ENCODE measurements at places on chromosomes 7 and 10.
A peak's percentile ranks its signal among the peaks of the same experiment; 100 is the strongest.

- DNase-seq, result no peak
Measured at GRCh38 chr7:13155188-13155587, 467.8 kb downstream of the ARL4A start.

- DNase-seq, result peak; percentile 42
Measured at GRCh38 chr7:1407892-1408291, 51.4 kb downstream of the MICALL2 start.

GRCh38 chr10:79239924-79240581, 107.2 kb upstream of the PPIF start:
- no peak for DNase-seq

DNA sequence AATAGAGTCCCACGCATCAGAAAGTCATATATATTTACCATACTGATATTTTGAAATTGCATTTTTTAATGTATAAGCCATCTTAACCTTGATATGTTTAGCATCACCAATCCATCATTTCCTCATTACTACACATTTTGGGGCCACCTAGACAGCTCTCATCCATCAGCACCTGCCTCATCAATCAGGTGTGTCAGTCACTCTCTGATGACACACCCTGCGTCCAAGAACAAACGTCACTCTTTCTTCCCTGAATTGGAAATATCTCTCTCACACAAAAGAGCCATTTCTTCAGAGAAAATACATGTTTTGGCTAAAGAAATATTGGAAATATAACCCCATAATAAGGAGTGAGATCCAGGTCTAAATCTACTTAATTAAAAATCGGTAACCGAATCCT, 38.9 kb upstream of the RSU1 start:
- DNase-seq, result no peak

DNA sequence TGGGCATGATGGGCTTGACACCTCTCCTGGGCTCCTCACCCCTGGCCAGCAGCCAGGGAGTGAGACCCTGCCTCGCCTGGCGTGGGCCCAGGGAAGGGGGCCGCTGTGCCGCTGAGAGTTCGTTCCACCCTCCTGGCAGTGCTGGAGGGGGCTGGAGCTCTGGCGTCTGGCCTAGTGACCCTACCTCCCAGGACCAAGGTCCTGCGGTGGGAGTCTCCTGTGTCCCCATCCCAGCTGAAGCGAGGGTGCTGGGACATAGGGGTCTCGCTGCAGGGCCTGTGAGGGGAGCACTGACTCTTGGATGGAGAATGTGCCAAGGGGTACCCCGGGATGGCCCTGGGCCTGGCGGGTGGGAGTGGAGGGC, 1.2 kb downstream of the GTF2IRD1 start:
- no peak for DNase-seq

DNA sequence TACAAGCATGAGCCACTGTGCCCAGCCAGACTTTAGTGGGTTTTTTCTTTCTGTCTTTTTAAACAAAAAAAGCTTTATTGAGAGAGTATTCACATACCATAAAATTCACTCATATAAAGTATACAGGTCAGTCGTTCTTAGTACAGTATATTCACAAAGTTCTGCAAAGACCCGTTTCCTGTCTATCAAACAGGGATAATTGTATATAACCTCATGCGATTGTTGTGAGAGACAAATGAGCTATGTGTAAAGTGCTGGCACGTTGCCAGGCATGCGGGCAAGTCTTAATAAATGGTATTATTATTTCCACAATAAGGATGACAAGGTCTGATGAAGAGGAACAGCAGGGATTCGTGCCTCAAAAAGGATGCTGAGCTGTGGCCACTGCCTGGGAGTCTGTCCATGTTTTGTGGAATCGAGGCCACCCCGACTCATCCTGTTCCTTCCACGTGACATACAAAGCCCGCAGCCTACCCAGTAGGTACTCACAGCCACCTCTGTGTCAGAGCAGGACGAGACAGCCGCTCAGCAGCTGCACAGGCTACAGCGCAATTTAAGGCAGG, 51.6 kb downstream of the SMKR1 start:
- DNase-seq, result peak; percentile 89

- DNase-seq, result no peak
Measured at GRCh38 chr7:82335001-82335400, 108.6 kb downstream of the CACNA2D1 start.

- DNase-seq, result no peak
Measured at GRCh38 chr7:113046453-113046852, 40.2 kb downstream of the GPR85 start.

DNA sequence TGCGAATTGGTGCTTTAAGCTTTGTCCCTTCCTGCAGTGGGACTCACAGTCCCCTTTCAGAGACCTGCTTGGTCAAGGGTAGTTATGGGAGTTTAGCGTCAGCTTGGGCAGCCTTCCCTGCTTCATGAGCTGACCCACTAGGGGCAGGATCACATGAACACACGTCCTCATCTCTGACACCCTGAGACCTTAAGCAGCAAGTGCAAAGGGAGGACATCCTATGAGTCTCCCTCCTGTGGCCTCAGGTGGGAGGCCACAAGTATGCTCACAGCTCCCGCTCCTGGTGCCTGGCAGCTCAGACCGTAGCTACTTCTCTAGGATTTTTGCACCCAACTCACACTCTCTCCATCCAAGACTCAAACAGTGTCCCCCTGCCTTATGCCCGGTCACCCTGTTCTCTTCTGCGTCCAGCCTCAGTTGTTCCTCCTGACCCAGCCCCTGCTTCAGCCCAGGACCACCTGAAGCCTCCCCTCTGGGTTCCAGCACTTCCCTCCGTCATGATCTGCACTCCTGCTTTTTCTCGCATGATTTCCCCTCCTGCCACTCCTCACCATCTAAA, 136.6 kb upstream of the FAM20C start:
- no peak for DNase-seq

DNA sequence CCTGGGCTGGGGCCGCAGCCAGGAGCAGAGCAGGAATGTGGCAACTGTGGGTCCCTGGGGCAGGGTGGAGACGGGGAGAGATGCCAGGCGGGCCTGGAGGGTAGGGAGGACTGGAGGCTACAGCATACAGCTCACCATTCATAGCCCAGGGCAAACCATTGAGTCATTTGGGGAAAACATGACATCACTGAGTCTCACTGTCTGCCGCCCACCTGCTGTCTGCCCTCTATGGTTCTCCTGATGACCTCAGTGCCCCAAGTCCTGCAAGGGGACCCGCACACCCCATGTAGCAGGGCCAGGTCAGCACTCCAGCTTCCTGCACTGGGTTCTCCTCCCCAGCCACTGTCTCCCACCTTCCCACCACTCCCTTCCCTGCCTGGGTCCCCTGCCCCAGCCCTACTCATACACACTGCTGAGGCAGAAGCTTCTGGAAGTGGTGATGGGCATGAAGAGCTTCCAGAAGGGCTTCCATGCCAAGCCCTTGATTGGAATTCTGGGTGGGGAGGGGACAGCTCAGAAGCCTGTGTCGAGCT, 10.4 kb downstream of the CHST3 start:
- no peak for DNase-seq

GRCh38 chr7:142790555-142790954, 19.8 kb downstream of the PRSS2 start:
- no peak for DNase-seq

GRCh38 chr10:125012851-125013528, 71.1 kb downstream of the ZRANB1 start:
- no peak for DNase-seq

DNA sequence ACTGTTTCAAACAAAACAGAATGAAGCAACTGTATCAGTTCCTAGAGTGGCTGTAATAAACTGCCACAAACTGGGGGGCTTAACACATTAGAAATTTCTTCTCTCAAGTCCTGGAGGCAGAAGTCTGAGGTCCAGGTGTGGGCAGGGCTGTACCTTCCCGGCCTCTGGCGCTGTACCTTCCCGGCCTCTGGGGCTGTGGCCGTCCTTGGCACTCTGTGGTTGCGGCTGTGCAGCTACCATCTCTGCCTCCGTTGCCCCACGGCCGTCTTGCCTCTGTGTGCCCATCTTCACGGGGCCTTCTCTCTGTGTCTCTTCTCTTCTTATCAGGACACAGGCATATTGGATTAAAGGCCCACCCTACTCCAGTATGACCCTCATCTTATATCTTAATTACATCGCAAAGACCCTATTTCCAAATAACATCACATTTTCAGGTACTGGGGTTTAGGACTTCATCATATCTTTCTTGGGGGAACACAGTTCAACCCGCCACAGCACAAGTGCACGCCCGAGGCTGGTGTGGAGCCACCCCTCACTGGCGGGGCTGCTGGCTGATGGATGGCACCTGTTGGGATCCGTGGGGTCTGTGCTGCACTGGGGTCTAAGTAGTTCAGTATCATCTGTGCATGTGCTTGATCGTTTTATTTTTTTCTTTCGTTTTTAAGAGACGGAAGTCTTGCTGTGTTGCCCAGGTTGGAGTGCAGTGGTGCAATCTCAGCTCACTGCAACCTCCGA, 123.2 kb downstream of the ACTR3B start:
- DNase-seq, result no peak

DNA sequence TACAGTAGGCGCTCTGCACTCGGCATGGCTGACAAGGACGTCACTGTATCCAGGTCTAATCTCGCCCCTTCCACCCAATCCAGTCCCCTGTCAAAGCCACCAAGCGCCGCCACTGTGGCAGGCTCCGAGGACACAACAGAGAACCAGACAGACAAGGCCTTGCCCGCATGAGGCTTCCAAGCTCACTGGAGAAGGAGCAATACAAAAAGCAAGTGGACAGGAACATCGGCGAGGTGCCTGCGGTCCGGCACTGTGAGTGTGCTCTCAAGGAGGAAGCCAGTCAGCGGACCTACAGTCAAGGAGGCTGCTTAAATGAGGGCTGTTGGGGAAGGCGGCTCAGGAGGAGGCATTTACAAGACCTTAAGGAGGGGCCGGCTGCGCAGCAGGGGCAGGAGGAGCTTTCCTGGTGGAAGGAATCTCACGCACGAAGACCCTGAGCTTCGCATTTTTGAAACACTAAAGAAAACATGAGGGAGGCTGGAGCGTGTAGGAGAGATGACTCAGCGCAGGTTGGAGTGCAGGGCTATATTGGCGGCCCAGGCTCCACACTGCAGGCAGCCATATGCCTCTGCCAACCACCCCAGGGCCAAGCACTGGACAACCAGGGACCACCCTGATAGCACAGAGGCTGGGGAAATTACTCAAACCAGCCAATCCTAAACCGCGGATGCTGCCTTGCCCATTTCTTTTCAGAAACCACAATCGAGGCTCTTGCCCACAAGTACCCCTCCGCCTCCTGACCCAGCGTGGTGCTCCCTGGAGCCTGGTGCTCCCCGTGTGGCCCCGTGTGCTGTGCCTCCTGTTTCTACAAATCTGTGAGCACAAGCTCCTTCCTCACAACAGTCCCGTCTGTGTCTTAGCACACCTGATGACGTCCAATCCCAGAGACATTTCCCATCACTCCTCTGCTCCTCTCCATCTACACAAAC, 28.9 kb downstream of the GNA12 start:
- no peak for DNase-seq

DNA sequence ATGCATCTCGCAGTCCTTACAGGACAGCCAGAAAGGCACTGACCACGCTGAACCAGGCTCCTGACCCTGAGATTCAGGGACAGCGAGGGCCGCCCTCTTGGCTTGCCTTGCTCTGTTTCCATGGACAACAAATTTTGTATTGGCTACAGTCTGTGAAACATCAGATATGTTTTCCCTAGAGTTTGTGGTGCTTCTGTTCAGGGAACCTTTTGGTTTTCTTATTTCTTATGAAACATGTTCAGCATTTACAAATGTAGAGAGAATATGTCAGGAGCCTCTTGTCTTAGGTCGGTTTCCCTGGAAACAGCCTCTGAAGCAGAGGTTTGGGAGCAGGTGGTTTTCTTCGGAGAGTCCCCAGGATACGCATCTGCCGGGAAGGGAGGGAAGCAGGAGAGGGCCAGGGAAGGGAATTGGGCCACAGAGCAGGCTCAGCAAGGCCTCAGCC, 260.1 kb downstream of the CCDC3 start:
- no peak for DNase-seq

DNA sequence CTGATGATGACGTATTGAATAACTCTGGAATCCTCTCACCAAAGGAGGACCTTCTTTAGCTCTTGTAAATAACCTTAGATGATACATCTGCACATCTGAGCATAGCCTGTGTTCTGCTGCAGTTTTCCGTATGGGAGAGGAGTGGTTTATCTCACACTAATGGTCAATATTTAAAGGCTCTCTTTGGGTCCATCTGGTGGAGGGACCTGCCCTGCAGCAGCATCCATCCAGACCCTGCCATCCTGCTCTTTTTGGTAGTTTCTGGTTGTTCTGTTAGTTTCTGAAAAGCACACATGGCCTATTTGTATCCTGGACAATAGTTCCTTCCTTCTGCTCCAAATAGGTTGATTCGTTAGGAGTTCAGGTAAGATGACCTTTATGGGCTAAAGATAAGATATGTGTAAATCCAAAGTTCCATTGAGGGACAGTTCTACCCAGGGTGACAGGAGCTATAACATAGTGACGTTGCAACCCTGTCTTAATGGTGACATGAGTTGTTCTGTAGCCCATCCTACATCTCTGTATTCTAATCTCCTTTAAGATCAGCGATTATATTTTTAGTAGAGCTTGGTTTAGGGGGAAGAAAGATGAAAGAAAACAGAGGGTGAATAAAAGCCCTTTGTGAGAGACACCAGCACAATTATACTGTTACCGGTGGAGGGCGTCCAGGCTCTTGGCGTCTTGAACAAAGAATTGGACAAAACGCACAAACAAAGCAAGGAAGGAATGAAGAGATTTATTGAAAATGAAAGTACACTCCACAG, 60.0 kb upstream of the KLF14 start:
- DNase-seq, result no peak

- no peak for DNase-seq
Measured at GRCh38 chr10:124291001-124291701, 127.6 kb downstream of the OAT start.

- no peak for DNase-seq
Measured at GRCh38 chr7:90777465-90777864, 181.3 kb downstream of the CDK14 start.

GRCh38 chr10:123380491-123381085, 226.4 kb downstream of the BUB3 start:
- peak; percentile 0 for DNase-seq

DNA sequence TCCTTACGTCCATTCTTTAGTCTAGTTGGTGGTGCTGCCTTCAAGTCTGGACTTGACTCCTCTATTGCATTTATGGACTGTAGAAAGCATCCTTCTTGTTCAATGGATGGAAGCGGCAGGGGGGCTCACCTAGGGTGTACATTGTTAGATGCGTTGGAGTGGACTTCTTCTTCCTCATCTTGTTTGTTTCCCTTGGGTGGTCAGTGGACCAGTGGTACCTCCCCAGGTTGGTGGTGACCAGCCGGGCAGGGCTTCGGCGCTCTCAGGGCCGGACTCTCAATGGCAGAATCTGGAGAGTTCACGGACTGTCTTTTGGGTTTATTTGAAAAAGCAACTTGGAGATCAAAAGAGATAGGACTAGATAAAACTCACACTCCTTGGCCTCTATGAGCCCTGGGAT, 6.2 kb upstream of the BTBD16 start:
- DNase-seq, result no peak
